ENCODE measurements at places on chromosomes 13 and 19.

GRCh38 chr19:43807651-43808050, 5.4 kb upstream of the LYPD5 start:
- no peak for DNase-seq

- no peak for DNase-seq
Measured at GRCh38 chr19:44192127-44192526, 20.2 kb upstream of the ZNF227 start.

DNA sequence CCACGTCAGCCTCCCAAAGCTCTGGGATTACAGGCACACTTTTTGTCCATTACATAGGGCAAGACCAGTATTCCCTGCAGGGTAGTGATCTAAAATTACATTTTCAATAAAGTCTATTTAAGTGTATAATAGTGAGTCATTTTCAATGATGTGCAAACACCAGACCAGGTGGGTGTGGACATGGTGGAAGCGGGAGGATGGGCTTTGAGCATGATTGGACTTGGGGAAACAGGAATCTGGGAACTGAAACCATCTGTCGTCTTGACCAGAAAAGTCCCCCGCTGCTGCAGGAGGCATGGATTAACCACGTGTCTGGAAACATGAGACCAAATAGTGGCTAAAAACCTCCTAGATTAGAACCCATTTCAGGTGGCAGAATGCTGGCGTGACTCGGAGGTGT, 4.9 kb downstream of the FXYD3 start:
- no peak for DNase-seq

DNA sequence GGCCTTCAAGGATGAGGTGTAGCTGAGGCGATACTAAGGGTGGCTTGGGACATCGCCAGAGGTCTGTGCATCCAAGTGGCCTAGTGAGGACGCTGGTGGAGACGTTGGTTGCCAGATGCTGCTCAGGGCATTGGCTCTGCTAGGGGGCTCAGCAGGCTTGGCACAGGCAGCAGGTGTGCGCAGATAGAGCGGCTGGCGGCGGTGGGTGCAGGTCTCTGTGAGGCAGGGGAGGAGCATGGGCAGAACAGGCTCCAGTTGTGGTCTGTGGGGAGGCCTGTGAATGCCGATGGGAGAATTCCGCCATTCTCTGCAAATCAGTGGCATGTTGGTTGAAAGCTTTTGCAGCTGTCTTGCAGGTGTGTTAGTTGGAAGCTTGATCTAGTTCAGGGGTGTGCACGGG, 21.2 kb downstream of the PRAM1 start:
- no peak for DNase-seq

DNA sequence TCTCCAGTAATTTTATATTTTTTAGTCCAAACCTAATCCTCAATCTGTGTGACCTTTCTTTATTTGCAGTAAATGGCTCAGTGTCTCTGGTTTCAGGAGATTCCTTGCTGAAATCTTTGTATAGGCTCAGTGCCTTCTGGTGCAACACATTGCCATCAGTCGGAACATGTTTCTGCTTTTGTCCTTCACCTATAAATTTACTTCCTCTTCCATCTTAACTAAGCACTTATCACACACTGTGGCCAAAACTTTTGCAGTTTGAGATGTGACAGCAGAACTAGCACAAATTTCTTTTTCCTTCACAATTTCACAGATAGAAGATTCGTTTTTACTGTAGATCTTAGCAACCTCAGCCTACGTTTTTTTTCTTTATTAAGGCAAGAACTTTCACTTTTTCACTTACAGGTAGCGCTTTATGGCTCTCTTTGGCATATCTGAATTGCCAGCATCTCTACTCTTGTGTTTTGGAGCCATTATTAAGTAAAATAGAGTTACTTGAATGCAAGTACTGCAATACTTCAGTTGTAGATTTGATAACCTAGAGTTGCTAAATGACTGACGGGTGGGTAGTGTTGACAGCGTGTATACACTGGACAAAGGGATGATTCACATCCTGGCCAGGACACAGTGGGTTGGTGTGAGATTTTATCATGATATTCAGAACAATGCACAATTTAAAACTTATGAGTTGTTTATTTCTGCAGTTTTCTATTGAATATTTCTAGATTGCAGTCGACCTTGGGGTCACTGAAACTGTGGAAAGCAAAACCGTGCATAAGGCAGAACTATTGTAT, 44.3 kb downstream of the NDFIP2 start:
- no peak for DNase-seq

DNA sequence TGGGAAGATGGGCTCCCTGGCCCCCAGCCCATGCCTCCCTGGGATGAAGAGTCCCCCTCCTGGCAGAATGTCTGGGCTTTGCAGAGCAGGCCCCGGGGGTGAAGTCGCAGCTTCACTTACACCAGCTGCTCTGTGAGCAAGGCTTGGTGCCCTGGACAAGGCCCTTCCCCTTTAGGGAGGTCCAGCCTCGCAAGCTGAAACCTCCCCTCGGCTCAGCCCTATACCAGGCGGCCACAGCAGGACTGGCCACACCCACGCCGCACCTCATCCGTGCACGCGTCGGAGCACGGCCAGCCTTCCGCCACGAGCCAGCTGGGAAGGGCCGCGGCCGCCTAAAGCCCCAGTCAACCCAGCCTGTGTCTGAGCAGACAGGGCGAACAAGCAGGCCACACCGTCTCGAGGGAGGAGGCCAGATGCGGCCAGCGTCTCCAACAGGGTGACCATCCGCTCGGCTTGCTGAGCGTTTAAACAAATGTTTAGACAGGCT, 83.2 kb upstream of the MCF2L start:
- DNase-seq: no peak

DNA sequence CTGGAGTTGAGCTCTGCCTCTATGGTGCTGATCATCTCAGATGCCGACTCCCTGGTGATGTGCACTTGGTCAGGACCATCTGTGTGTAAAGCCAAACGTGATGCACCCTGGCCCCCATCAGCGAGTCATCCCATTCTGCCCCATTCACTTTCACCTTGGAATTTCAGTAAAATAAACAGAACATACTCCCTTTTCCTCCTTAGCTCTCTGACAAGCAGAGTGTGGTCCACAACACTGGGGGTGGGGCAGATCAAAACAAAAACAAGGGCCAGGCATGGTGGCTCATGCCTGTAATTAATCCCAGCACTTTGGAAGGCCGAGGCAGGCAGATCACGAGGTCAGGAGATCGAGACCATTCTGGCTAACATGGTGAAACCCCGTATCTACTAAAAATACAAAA, 12.3 kb downstream of the CEACAM20 start:
- DNase-seq: no peak

DNA sequence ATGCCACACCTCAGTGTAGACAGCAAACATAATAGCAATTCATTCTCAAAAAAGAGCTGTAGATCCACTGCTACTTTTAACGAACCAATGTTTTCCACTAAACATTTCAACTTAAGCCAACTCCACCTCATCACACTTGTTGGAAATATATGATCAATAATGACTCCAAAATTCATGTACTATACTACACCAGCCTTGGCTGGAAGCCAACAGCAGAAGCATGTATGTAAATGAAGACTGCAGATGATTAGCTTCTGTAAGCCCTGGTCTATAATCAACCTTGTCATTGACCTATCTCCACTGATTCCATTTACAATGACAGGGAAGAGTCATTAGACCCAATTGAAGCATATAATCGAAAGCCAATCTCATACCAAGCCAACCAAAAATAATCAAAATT, 71.7 kb downstream of the STK24 start:
- no peak for DNase-seq

- DNase-seq: no peak
Measured at GRCh38 chr19:18441804-18442788, 4.2 kb upstream of the ISYNA1 start.

- no peak for DNase-seq
Measured at GRCh38 chr19:48135411-48135810, 24.8 kb upstream of the PLA2G4C start.

DNA sequence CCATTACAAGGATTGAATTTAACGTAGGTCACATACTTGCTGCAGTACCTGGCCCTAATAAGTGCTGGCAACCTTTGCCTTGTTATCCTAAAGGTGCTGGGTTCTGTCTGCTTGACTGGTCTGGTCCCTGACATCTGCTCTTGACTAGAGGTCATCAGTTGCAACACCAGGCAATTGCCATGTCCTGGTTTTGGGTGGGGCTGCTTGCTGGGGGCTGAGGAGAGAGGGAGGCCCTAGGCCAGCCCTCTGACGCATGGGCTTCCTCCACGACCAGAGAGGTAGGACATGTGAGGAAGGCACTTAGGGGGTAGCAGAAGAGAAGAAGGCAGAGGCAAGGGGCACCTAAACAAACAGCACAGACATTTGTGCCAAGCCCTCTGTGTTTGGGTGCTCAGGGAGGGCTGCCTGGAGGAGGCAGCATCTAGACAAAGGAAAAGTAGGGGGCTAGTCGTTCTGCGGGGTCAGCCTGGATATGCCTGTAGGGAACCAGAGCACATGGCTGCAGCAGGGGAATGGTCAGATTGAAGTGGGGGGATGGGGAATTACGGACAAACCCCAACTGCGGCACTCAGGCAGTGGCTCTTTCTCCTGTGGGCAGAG, 21.7 kb downstream of the VSTM2B start:
- DNase-seq: no peak

Data from activated CD4-positive, alpha-beta T cell treated with anti-CD3 and anti-CD28 coated beads, Interleukin-2, amount 50 U/mL, for 1 hour (primary cell).